Activated CD4-positive, alpha-beta T cell treated with anti-CD3 and anti-CD28 coated beads for 36 hours (primary cell): ENCODE measurements at places on chromosomes 12 and 14. TPM values are rescaled to one million over a fixed set of nuclear protein-coding genes. Genes with fewer than 3 reads are reported as not detected.

DNA sequence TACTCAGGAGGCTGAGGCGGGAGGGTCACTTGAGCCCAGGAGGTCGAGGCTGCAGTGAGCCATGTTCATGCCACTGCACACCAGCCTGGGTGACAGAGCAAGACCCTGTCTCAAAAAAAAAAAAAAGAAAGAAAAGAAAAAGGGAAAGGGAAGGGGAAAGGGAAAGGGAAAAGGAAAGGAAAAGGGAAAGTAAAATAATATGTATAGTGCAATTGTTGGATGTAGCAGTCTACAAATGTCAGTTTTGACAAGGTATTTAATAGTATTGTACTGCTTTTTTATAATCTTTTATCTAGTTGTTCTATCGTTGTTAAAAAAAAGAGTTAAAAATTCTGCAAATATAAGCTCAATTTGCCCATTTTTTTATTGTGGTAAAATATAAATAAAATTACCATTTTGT lies 67.3 kb downstream of the SLC2A13 start:
- H3K27ac ChIP-seq = no peak overlapping the region
- no peak for DNase-seq
- no peaks in the 10 kb centered on the region for H3K36me3 ChIP-seq
- no peak overlapping the region for H3K4me3 ChIP-seq
- no peaks in the 10 kb centered on the region for H3K27me3 ChIP-seq

DNA sequence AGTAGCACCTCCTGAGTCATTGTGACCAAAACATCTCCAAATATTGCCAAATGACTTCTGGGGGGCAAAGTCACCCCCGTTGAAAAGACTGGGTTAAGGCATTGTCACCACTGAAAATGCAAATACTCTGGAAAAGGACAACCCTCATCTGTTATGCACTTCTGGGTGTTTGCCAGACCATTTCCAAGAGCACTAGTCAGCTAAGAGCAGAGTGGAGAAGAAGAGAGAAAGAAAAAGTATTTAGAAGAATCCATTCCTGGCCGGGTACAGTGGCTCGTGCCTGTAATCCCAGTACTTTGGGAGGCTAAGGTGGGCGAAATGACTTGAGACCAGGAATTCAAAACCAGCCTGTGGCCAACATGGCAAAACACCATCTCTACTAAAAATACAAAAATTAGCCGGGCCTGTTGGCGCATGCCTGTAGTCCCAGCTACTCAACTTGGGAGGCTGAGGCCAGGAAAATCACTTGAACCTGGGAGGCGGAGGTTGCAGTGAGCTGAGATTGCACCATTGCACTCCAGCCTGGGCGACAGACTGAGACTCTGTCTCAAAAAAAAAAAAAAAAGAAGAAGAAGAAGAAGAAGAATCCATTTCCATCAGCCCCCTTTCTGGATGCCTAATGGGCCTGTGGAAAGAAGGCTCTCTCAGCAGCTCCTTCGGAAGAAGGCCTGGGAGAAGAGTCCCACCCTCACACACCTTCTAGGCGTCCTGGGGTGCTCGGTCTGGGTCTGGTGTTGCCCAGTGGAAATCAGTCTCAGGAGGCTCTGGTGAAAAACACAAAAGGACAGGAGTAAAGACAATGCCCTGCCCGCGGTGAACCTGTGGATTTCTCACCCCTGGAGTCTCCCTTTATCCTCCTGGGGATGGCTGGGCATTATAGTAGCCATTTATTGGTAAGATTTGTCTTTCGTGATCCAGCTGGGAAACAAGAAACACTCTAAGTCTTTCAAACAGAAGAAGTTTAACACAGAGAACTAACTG lies 3.5 kb upstream of the LTBR start:
- H3K27ac ChIP-seq = no peak overlapping the region
- peaks cover 15% of the 10 kb centered on the region for H3K27me3 ChIP-seq
- no peaks in the 10 kb centered on the region for H3K36me3 ChIP-seq
- H3K4me3 ChIP-seq = no peak overlapping the region
- peaks cover 15% of the 10 kb centered on the region for H3K4me1 ChIP-seq

JDP2 gene
- total RNA-seq = 2.4 TPM

- peaks cover 5% of the 10 kb centered on the region for H3K27me3 ChIP-seq
- no peak overlapping the region for H3K4me3 ChIP-seq
- DNase-seq = peak; percentile 18
- peak overlapping the region; percentile 4 for H3K27ac ChIP-seq
- peaks cover 2% of the 10 kb centered on the region for H3K4me1 ChIP-seq
Measured at GRCh38 chr12:131860472-131861260, 32.5 kb downstream of the MMP17 start.

DNA sequence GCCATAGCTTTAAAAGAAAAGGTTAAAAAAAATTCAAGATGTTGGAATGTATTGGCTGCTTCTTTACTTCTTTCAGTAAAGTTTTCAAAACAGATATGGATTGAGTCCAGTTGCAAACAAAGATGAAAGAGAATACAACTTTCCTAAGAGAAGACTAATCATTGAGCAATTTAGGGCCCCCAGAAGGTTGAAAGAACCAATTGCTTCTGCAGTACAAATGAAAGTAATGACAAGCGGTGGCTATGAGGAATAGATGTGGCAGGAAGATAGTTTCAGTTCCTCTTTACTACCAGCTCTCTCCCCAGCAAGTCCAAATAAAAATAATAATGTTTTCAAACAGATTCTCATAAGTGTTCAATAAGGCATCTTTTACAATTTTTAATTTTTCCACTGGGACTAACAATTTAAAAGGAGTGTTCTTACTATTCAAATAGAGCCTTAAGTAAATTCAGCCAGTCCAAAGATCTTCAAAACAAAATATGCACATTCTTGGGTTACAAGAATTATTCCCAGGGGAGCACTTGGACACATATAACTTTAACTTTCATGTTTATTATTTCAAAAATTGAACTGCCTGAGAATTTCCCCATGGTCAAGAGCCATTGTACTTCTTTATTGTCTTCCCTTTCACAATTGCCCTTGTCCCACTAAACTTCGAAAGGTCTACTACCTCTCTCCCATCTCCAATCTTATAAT lies 62.3 kb upstream of the PPP1R12A start:
- no peaks in the 10 kb centered on the region for H3K4me1 ChIP-seq
- H3K4me3 ChIP-seq = no peak overlapping the region
- H3K27me3 ChIP-seq = peaks cover 2% of the 10 kb centered on the region
- DNase-seq = no peak
- no peak overlapping the region for H3K27ac ChIP-seq

DNA sequence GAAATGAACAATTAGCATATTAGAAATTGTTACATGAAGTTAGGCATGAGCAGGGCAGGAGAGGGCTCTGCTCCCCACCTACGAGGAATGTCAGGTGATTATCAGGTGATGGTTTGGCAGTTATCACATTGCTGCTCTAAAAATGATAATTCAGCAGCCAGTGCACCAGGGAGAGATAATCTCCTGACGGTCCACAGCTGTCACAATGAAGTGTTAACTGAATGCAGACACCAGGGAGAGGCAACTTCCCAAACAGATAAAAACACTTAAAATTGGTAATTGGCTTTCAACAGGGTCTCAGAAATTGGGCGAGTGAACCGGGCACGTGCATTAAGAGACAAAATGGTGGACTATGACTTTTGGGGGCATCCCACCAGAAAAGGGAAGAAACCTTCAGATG lies 176.0 kb downstream of the GRIP1 start:
- H3K4me1 ChIP-seq = no peaks in the 10 kb centered on the region
- H3K27ac ChIP-seq = no peak overlapping the region
- no peak for DNase-seq
- no peak overlapping the region for H3K4me3 ChIP-seq

- peaks cover 40% of the 10 kb centered on the region for H3K4me1 ChIP-seq
- H3K4me3 ChIP-seq = peak overlapping the region; percentile 87
- DNase-seq = peak; percentile 79
Measured at GRCh38 chr14:70640938-70641547, 673 bp upstream of the TTC9 start.
